Midbrain (tissue), 1 donor: ENCODE measurements at places on chromosomes 12 and 14.
A peak's percentile ranks its signal among the peaks of the same experiment; 100 is the strongest.

DNA sequence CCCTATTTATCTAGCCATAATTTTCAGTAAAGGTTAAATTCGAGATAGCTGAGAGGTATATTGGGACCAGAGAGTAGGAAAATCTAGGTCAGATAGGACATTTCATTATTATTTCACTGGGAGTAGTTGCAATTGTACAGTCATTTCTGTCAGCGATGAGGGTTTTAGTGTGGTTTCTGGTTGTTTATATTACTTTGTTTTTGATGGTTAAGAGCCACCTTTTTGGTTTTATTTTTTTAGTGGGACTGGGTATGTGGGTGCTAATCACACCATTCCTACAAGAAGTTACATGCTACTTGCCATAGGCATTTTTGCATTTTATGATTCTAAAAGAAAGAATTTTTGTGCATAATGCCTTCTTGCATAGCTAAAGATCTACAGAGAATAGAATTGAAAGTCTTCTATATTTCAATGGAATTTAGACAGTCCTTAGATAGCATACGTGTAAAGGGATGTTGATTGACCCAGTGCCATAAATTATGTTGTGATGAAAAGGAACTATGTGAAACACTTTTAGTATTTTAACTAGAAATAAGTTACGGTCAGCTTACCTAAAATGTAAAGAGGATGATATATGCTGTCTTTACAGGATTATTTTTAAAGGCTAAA lies 85.2 kb downstream of the KTN1 start:
- DNase-seq, result no peak

DNA sequence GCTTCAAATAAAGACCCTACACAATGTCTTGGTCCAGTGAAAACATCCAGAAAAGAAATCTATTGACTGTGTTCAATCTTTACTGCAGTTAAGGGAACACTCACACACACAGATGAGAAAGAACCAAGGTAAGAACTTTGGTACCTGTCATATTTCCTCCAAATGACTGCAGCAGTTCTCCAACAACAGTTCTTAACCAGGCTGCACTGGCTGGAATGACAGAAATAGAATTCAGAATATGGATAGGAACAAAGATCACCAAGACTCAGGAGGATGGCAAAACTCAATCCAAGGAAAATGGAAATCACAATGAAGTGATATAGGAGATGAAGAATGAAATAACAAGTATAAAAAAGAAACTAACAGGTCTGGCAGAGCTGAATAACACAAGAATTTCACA lies 36.6 kb downstream of the ADAM20 start:
- DNase-seq, result no peak

DNA sequence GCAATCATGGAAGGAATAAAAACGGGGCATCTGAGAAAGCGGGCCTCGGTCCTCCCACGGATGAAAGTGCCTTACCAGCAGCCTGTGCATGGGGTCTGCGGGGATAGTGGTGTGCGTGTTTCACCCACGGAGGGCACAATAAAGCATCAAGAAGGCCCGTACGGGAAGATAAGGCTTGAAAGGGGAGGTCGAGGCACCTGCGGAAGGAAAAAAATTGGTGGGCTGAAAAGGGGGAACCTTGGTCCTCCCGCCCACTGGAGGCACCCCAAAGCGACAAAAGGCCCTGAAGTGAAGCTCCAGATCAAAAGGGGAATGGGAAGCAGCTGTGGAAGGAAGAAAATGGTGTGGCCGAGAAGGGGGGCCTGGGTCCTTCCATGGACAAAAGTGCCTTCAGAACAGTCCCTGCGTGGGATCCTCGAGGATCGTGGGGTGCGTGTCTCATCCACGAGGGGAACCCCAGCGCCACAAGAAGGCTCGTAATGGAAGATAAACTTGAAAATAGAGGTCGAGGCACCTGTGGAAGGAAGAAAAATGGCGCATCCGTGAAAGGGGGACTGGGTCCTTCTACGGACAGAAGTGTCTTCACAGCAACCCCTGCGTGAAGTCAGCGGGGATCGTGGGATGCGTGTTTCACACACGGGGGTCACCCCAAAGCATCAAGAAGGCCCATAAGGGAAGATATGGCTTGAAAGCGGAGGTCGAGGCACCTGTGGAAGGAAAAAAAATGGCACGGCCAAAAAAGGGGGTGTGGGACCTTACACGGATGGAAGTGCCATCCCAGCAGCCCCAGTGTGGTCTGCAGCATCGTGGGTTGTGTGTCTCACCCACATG lies 276.9 kb downstream of the ALG10 start:
- no peak for DNase-seq

GRCh38 chr12:6872073-6873048 lies 742 bp downstream of the SPSB2 start:
- peak; percentile 85 for DNase-seq

DNA sequence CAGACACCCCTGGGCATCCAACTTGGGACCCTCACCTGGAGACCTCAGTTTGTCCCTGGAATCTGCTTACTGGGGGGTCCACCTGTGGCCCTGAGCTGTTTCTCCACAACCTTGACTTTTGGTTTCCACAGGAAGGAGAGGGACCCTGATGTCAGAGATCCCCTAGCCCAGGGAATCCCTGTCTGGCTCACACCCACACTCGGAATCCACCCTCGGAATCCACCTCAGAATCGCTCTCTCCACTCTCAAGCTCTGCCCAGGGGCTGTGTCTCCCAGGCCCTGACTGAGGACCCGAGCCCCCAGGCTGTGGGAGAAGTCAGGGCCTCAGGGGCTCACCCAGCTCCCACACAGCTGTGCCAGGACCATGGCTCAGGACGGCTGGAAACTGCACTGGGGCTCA lies 17.4 kb downstream of the LTBP2 start:
- DNase-seq, result no peak

DNA sequence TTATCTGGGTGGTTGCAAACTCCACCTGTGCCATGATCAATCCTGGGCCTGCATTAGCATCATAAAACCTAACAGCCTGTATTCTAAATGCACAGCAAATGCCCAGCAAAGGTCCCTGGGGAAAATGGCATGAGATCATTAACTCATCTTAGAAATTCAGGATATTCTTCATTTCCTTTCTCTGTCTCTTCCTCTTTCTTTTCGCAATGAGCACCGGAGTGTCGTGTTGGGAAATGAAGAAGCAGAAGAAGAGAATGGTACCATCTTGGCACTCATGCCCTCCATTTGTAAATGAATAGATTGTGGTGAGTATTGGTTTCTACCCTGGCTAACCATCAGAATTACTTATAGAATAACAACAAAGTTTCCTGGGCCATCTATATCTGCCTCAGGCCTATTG lies 193.6 kb downstream of the GALC start:
- DNase-seq, result no peak

GRCh38 chr14:93969082-93969828 lies 7.1 kb downstream of the ASB2 start:
- DNase-seq, result no peak

DNA sequence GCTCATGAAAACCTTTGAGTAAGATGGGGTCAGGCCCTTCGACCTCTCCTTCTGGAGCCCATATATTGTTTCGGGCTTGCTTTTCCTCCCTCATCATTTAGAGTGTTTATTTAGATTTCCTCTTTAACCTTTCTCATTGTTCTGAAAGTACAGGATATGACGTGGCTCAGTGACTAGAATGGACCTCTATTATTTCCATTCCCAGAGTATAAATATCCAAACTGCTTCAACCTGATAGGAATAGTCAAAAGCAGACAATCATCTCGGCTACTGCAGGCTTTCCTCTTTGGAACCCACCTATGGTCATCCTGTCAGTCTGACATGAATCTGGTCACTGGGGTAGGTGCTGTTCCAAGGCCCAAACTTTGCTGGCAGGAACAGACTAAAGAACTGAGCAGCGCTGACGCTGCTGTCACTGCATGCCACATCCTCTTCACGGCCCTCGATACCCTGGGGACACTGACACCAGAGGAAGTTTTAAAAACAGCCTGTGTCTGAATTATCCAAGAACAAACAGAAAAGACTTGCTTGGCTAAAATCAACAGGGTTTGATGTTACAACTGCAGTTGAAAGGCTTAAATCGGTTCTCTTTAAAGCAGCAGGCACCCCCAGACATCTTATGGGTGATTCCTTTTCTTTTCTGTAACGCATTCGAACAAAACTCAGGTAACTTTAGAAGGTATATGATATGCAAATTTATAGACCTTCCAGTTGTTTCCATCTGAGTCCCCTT lies 5.0 kb upstream of the DDX47 start:
- DNase-seq, result no peak

GRCh38 chr12:117469883-117470483 lies 108.6 kb upstream of the NOS1 start:
- DNase-seq, result no peak

- DNase-seq, result no peak
These were observed 144.8 kb downstream of the ASCL1 start for GRCh38 chr12:103102225-103102744.
